Retinal pigment epithelial cell (primary cell): ENCODE measurements at places on chromosomes 16 and 17.

DNA sequence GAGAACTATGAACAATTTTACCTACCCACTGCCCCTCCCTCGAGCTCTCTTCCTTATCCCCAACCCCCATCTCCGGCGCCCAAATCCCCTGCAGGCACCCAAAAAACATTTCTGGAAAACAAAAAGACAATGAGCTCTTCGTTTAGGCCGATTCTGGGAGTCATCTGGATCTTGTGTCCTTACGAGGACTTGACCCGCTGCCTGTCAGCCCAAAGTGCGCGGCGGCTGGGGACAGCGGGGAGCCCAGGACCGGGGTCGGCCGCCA is 524 bp downstream of the STRADA start:
- no peak for DNase-seq

DNA sequence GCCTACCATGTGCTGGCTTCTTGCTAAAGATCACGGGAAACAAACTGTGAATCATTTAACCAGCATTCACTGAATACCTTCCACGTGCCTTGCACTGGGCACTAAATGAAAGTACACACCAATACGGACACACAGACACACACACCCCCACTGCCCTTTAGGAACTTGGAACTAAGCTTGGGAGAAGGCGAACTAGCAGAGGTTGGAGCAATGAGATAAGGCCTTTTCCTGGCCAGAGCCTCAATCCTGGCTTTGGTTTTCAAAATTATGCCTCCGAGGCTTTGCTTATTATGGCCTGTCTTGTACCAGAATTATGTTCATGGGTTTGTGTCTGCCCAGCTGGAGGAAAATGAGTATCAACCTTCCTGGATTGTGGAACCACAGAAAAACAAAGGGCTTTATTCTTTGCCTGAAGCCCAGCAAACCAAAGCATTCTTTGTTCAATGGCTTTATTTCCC is 32.3 kb downstream of the CPPED1 start:
- peak; percentile 17 for DNase-seq

DNA sequence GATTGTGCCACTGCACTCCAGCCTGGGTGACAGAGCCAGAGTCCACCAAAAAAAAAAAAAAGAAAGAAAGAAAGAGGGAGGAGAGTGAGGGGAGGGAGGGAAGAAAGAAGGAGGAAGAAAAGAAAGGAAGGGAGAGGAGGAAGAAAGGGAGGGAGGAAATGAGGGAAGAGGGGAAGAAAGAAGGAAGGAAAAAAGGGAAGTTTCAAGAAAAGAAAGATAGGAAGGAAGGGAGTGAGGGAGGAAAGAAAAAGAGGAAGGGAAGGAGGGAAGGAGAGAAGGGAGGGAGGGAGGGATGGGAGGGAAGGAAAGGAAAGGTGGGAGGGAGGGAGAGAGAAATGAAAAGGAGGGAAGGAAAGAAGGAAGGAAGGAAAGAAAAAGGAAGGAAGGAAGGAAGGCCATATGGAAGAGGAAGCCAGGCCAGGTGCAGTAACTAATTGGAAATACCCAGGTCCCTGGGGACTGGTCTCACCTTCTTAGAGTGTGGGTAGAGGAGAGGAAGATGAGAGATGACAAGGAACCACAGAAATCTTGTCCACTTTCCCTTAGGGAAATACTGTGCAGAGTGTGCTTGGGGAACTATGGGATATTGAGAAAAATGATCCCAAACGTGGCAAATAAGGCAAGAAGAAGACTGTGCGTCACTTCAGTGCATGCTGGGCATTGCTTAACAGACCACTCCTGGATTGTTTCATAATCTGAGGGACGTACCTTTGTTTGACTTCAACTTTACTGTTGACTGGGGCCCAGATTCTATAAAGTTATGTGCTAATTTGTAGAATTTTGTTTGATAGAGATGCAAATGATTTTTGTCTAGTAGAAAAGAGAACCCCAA is 15.1 kb upstream of the CSNK2A2 start:
- no peak for DNase-seq

DNA sequence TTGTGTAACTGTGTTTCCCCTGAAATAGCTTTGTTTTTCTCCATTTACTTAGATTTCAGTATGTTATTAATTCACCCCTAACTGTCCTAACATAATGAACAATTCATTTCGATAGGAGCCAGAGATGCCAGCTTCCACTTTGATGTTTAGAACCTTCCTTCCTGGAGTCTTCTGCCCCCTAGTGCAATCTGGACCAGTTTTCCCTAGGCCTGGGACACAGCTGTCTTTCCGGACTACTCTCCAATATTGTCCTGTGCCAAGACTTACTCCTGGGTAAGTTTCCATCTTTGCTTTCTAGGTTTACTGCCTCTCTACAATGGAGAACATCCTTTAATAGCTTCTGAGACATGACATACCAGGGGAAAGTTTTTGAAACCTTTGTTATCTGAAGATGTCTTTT is 12.8 kb downstream of the RECQL5 start:
- DNase-seq: no peak

DNA sequence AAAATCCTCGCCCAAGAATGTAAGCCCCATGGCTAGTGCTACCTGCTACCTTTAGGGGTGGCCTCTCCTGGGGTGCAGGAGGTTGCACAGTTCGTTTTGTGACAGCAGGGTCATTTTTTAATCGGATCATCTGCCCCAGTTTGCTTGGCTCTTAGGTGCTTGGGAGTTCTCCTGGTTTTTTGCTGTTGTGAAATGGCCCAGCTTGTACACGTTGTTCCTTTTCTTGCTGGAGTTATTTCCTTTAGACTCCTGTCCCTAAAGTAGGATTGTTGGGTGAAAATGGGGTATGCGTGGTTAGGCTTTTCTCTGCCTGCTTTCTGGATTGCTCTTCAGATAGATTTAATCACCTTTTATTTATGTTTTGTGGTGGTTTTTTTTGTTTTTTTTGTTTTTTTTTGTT is 25.8 kb downstream of the ABCC1 start:
- DNase-seq: no peak

DNA sequence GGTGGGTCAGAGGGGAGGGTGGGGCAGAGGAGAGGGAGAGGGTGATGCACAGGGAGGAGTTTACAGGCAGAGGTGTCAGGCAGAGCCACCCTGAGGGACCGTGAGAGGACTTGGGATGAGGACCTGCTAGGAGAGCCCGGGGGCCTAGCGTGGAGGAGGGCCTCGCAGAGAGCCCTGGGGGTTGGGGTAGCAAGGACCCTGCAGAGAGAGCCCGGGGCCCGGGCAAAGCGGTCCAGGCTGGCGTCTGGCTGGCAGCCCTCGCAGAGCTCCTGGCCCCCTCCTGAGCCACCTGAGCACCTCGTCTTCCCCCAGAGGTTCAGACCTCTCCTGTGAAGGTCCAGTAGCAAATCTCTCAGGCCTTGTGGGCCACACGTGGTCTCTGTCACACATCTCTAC is 42.0 kb upstream of the ZNF469 start:
- no peak for DNase-seq
